ENCODE measurements at places on chromosomes 12 and 14.

- no peak for DNase-seq
Measured at GRCh38 chr12:90611048-90611447, 343.9 kb downstream of the CCER1 start.

- DNase-seq = no peak
Measured at GRCh38 chr14:81263777-81264410, 43.1 kb upstream of the GTF2A1 start.

- DNase-seq = no peak
Measured at GRCh38 chr14:100015251-100015655, 50.0 kb upstream of the EVL start.

GRCh38 chr12:108321688-108322087 is 17.4 kb downstream of the CMKLR1 start:
- DNase-seq = no peak

DNA sequence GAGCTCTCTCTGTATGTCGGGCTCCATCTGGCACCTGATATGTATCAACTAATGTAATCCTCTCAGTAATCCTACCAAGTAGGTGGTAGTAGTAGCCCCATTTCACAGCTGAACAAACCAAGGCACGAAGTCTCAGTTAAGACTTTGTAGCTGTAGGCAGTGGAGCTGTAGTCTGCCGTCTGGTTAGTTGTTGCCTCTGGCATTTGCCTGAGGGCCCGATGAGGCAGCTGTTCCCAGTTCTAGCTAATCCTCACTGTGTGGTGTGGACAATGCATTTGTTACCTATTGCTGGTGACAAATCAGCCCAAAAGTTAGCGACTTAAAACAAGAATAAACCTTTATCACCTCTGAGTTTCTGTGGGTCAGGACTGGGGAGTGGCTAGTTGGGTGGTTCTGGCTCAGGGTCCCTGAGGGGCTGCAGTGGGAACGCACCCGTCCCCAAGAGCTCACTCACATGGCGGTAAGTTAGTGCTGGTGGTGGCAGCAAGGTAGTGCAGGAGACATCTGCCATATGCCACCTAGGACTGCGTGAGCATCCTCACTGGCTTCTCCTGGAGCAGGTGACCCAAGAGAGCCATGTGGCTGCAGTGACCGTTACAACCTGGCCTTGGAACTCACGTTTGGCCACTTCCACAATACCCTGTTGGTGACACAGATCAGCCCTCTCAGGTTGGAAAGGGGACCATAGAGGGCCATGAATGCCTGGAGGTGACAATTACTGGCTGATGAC is 5.6 kb downstream of the AACS start:
- DNase-seq = no peak

- DNase-seq = no peak
Measured at GRCh38 chr14:51680031-51680430, 28.3 kb downstream of the FRMD6 start.

- no peak for DNase-seq
Measured at GRCh38 chr14:88143810-88144209, 138.9 kb downstream of the GPR65 start.

DNA sequence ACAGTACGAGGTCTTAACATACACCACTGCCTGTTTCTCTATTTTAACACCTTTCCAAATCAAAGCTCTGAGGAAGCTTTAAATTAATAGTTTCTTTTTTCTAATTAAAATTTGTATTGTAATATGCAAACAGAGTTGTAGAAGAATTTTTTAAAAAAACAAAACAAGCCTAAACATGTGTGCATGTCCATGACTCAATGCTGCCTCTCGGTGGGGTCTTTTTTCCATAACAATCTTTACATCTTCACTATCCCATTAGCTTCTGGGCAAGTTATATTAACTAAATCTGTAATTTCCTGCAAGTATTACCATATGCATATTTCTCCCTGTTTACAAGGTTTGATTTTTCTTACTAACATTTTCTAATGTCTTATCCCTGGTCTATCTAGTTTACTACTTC is 143.9 kb upstream of the NAV3 start:
- DNase-seq = no peak

DNA sequence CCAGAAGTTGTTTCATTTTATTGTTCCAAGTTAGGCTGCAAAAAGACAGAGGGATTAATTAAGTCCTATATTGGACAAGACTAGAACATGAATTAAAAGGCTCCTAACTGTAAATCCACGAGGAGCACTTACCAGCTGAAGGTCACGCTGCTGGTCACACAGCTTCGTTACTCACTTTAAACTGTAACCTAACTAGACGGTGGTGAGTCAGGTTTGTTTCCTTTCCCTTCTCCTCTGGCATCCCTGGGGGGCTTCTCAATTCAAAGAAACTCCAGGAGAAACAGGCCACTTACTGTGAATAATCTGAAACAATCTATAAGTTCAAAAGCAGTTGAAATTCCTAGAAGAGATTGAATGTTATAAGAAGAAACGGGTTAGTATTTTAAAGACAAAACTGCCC is 331.4 kb downstream of the BCAT1 start:
- DNase-seq = no peak

- no peak for DNase-seq
Measured at GRCh38 chr12:107400686-107401447, 284.7 kb upstream of the PWP1 start.

GRCh38 chr14:56137849-56138248 is 19.6 kb downstream of the PELI2 start:
- no peak for DNase-seq

DNA sequence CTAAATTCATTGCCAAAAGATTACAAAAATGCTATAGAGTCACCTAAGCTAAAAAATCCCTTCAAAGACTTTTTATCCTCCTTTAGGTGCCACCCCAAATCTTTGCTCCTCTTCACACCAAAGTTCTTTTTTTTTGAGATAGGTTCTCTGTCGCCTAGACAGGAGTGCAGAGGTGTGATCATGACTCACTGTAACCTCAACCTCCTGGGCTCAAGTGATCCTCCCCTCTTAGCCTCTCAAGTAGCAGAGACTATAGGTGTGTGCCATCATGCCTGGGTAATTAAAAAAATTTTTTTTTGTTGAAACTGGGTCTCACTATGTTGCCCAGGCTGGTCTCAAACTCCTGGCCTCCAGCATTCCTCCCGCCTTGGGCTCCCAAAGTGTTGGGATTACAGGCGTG is 47.9 kb downstream of the WDHD1 start:
- no peak for DNase-seq

DNA sequence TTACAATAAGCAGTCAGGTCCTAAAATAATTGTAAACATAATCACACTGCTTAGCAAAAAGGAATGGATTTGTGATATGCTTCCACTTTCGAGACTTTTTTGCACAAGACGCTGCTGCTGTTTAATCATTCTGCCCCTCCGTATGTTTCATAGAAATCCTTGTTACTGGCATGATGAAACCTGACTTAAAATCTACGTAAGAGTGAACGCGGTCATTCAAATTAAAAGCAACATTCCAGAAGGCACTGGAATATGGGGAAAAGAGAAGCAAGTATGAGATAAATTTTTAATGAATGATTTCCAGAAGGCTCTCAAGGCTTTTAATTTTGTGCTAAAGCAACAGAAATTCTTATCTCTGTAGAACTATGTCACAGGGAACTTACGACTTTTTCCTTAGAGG is 1.1 kb downstream of the CNIH1 start:
- DNase-seq = no peak

- no peak for DNase-seq
Measured at GRCh38 chr12:57133013-57133569, 4.8 kb downstream of the LRP1 start.

DNA sequence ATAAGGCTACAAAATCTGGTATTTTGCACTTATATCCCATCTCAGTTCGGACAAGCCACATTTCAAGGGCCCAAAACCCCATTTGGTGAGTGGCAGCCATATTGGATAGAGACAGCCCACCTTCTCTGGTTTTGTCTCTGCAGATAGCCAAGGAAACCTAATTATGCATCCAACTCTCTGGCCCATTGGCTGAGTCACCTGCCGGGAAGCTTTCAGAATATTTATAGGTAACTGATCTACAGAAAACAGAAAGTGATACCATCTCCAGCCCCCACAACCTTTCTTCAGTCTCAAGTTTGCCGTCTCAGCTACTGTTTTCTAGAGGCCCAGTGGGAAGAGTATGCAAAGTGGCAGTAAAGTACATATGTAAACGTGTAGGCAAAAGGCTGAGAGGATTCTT is 33.7 kb upstream of the PPP1CC start:
- DNase-seq = no peak

DNA sequence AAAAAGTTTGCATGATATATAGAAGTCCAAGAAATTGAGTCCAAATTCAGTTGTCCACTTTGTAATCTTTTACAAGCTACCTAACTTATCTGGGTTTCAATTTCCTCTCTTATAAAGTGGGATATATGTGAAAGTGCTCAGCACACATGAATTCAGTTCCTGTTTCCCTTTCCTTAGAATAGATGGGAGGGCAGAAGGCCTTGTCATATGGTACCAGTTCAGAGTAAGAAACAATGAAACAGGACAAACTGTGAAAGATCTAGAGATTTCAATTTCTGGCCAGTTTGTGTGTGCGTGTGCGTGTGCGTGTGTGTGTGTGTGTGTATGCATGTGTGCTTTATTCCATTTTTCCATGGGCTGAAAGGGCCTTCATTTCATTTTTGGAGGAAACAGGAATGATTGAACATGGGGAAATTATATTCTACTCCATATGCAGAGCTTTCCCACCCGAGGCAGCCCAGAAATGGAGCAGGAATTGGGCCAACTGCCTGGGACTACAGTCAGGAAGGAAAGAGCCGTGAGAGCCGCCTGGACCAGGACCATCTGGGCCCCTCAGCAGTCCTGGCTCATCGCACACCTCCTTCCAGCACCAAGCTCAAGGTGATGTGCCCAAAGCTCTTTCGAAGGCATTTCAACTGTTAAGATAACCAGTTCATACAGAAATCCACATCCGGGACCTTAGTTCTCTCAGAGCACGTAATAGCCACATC is 183.2 kb downstream of the EPS8 start:
- no peak for DNase-seq

- DNase-seq = no peak
Measured at GRCh38 chr14:92647797-92648279, 100.6 kb downstream of the LGMN start.

- no peak for DNase-seq
Measured at GRCh38 chr14:28608851-28609828, 157.4 kb upstream of the FOXG1 start.

DNA sequence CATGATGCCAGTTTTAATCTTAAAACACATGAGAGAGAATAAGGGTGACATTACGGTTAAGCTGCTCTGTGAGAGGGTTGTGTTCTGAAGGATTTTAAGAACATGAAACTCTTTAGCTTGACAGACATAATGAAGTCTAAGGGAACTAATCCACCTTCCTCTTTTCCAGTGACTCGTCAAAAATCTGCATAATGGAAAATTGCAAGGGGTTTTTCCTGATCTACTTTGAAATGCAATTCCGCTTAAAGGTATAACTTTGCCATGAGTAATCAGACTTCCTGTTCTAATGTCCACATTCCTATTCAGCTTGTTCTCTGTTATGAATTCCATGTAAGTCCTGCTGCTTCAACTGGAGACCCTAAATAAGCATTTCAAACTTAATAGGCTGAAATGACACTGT is at the start of gene ZNF705A:
TSS of gene ZNF705A (plus strand) at position 171 of the 400 bp plus-strand sequence. CDS start 15,611 bp downstream, outside the sequence.
- no peak for DNase-seq

DNA sequence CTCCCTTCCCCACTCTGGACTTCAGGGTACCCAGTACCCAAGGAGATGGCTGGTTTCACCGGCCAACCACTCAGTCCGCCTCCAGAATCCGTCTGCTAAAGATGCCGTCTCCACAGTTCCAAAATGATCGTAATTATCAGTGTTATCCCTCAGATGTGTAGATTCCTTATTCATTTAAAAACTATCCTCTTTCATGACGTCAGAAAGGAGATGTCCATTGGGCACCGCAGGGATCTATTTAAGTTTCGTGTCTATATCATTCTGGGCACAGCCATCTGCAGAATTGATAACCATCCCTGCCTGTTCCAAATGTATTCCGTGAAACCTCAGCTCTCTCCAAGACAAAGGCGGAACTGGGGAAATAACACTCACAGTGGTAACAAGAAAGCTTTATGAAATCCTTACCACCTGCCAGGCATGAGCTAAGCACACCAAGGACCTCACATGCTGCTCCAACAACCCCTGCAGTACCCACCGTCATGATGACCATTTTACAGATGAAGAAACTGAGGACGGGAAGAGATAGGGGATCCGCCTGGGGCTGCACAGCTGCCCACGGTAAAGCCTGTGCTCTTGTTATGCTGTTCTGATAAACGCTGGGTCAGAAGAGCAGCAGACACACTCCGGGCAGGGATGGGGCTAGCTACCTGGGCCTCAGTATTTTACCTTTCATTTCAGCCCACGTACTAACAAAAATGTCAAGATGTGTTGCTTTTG is 90.0 kb downstream of the BCL11B start:
- no peak for DNase-seq

DNA sequence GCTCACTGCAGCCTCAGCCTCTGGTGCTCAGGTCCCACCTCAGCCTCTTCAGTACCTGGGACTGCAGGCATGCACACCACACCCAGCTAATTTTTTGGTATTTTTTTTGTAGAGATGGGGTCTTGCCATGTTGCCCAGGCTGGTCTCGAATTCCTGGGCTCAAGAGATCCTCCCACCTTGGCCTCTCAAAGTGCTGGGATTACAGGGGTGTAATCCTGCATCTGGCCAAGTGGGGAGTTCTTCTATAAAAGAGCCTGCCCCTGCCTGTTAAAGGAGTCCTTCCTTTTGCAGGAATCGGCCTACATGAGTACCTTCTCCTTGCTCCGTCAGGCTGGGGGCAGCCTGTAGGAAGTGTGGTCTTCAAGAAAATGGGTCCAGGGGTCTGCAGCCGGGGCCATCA is 54.1 kb upstream of the RASSF3 start:
- DNase-seq = no peak

DNA sequence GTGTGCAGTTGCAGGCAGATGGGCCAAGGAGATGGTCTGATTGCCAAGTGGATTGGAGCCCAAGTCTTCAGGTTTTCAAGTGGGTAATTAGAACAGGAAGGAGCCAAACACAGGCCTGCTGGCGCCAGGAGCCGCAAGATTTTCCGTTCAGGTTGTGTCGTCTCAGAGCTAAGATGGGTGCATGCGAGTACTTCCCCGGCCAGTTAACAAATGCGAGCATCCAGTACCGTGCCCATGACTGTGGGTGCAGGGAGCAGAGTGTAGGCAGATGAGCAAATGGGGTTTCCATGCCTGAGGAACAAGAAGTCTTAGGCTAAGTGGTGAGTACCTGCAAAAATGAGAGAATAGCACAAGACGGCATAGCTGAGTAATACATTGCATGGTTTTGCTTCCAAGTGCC is 90.5 kb downstream of the CHST11 start:
- no peak for DNase-seq

- no peak for DNase-seq
Measured at GRCh38 chr14:63713058-63713457, 14.8 kb downstream of the SGPP1 start.

DNA sequence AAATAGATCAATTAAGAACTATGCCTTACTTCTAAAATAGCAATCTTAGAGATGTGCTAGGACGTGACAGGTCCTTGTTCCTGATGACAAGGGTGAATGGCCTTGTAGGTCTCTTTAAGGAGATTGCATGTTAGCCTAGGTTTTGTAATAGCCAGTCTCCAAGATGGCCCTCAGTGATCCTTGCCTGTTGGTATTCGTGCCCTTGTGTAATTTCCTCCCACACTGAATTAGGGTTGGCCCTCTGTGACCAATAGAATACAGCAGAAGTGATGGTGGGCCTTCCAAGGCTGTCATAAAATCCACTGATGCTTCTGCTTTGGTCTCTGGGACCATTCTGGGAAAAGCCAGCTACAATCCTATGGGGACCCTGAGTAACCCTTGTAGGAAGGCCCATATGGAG is 38.2 kb upstream of the SNX6 start:
- DNase-seq = no peak

GRCh38 chr12:2039034-2039433 is 13.8 kb upstream of the CACNA1C start:
- DNase-seq = no peak

Data from stimulated activated naive CD4-positive, alpha-beta T cell (primary cell).